ENCODE measurements at places on chromosomes 1 and 21.

GRCh38 chr1:227191607-227192006 lies 126.7 kb downstream of the CDC42BPA start:
- DNase-seq: no peak

DNA sequence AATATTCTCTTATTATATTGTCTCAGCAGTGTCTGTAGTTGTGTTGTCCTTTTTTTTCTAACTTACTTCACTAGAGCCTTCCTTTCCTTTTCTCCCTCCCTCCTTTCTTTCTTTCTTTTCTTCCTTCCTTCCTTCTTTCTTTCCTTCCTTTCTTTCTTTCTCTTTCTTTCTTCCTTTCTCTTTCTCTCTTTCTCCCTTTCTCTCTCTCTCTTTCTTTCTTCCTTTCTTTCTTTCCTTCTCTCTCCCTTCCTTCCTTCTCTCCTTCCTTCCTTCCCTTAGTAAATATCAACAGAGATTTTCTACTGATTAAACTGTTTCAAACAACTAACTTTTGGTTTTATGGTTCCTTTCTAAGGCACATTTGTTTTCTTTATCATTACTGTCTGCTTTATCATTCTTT lies 43.1 kb upstream of the PGBD5 start:
- no peak for DNase-seq

- DNase-seq: no peak
Measured at GRCh38 chr1:247966532-247967204, 1.6 kb downstream of the OR2AK2 start.

DNA sequence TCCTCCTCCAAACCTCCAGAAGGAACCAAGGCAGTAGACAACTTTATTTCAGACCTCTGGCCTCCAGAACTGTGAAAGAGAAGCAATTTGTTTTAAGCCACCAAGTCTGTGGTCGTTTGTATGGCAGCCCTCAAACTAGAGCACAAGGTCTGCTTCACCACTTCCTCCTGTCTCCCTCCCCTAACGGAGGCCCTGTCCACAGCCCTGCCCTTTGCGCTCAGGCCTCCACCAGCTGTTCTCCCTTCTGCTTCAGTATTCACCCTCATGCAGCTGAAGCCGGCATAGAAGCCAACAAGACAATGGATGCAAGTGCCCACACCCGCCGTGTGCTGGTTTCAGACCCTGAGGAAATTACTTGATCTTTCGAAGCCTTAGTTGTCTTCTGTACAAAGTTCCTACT lies 364.1 kb downstream of the HHAT start:
- DNase-seq: no peak

DNA sequence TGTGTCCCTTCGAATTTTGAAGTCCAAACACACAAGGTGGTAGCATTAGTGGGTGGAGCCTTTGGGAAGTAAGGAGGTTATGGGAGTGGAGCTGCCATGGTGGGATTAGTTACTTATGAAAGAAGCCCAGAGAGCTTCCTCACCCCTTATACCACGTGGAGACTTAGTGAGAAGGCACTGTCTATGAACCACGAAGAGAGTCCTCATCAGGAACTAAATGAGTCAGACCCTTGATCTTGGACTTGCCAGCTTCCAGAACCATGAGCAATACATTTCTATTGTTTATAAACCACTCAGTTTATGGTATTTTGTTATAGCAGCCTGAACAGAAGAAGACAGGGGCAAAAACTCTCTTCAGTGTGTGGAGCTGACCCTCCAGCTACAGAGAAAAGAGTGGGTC lies 259.3 kb upstream of the AJAP1 start:
- no peak for DNase-seq

DNA sequence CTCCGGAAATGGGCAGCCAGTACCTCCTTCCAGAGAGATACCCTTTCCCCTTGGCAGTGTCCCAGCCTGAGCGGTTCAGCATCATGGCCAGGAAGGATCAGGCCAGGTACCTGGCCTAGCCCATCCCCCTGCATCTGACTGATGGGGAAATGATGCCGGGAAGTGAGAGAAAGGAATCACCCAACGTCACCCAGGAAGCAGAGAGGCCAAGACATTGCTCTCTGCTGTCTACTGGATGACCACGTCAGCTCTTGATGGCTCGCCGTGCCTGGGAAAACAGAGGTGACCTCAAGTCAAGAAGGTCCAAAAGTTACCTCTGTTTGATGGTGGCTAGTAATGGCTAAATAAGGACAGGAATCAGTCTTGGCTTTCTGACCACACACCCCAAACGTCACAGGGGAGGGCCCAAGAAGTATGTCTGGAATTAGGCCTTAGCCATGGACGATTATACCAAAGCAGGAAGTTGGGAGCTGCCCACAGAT lies 79.0 kb downstream of the MRPL37 start:
- DNase-seq: peak; percentile 76

- no peak for DNase-seq
Measured at GRCh38 chr1:9715536-9716226, 64.2 kb downstream of the PIK3CD start.

GRCh38 chr1:244196571-244197285 lies 145.6 kb downstream of the ZBTB18 start:
- DNase-seq: no peak

- DNase-seq: no peak
Measured at GRCh38 chr1:20601129-20601825, 12.4 kb downstream of the CDA start.

DNA sequence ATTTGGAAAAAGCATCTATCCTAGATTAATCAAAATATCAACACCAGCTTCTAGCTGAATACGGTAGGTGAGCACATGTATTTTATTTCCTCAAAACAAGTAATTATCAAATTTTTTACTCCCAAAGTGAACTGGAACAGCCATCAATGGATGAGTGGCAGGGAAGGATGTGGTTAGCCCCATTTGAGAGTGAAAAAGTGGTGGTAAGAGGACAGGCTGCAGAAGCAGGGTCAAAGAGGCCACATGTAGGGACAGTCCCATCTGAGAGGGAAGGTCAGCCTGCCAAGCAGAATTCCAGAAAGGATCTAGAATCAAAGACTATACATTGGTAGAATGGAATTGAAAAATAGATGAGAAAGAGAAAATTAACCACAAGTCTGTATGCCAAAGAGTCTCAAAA lies 163.8 kb downstream of the SMYD3 start:
- DNase-seq: no peak

DNA sequence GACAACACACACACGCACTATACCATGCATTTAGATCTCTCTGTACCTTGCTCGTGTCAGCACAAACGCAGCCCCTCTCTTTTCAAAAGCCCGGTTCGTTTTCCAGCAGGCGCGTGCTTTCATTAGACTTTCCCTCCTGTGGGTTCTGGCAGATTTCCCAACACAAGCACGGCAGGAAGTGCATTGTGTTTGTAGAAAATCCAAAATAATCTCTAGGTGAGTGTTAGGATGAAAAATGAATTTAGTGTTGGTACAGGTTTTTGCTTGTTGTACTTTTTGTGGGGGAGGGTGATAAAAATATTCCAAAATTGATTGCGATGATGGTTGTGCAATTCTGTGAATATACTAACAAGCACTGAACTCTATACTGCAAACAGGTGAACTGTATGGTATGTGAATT lies 54.1 kb upstream of the POFUT2 start:
- peak; percentile 59 for DNase-seq

GRCh38 chr21:43573921-43574320 lies 85.4 kb downstream of the HSF2BP start:
- DNase-seq: no peak

DNA sequence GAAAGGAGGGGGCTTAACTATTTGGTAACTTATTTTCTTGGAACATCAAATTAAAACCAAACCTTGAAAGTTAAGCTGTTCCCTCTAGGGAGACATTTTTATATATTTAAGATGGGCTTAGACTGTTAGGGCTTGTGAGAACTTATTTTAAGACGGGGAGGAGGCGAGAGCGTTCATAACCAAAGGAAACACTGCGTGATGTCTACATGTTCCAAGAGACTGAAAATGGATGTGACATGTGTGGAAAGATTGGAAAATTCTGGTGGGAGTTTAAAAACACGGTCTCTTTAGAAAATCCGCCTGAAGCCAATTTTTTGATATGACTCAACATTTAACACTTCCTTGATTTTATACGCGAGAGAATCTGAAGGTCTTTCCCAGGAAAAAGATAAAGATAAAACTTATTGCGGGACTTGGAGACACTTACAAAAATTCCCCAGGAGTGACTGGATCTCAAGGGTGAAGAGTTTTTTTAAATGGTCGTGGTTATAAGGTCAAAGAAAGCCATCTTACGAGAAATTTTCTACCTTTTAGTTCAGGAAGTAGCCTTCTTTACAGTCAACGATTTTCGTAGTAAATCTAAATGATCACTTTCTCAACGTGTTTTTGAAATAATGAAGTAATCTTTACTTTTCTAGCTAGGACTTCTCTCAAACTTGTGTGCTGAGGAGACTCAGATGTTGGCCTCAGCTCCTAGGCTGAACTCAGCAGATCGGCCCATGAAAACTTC lies 828 bp downstream of the PNRC2 start:
- peak; percentile 54 for DNase-seq

- peak; percentile 93 for DNase-seq
Measured at GRCh38 chr1:206706298-206706791, 21.6 kb downstream of the MAPKAPK2 start.

DNA sequence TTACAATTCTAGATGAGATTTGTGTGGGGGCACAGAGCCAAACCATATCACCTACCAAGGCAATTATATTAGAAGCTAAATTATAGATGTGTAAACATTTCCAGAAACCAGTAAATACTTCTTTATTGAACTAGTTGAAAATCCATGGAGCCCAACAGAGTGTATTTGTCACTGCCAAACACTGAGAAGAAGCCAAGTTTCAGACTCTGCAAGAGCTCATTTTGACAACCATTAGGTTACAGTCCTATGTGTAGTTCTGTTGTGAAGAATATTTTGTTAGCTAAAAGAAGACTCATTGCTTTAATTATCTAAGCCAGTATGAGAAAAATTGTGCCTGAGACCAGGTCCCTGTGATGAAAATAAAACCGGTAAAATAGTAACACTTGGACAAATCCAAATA lies 358.9 kb upstream of the SGIP1 start:
- no peak for DNase-seq

- no peak for DNase-seq
Measured at GRCh38 chr1:231642618-231643017, 16.0 kb downstream of the DISC1 start.

GRCh38 chr1:203200916-203201315 lies 14.4 kb upstream of the CHI3L1 start:
- no peak for DNase-seq

GRCh38 chr21:14734191-14734590 lies 188.1 kb upstream of the SAMSN1 start:
- no peak for DNase-seq

DNA sequence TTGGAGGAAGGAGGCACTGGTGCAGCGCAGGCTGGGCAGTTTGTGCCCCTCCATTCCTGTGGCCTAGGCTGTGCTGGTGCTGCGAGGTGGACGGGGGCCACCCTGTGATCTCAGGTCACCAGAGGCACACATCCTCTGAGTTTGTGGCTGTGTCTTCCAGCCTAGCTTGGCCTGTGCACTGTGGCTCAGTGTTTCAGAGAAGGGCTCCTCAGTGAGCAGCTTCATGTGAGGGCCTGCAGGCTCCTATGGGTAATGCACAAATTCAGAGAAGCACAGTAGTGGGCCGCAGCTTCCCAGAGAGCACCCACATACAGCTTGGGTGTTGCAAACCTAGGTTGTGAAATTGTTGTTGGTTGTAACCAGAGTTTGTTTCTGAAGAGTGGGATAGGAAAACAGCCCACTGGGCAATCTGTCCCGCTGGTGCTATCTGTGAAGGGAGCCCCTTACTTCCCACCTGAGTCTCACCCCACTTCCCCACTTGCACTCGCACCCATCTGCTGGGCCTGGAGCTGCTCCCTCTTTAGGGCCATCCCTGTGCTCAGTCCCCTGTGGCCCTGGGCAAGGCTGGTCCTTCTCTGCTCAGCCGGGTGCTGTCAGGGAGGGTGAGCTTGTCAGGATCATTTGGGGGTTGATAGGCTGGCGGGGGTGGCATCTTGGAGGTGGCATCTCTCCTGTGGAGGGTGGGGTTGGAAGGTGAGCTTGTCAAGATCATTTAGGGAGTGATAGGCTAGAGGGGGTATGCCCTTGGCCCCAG lies 30.2 kb downstream of the SNAP47 start:
- no peak for DNase-seq

DNA sequence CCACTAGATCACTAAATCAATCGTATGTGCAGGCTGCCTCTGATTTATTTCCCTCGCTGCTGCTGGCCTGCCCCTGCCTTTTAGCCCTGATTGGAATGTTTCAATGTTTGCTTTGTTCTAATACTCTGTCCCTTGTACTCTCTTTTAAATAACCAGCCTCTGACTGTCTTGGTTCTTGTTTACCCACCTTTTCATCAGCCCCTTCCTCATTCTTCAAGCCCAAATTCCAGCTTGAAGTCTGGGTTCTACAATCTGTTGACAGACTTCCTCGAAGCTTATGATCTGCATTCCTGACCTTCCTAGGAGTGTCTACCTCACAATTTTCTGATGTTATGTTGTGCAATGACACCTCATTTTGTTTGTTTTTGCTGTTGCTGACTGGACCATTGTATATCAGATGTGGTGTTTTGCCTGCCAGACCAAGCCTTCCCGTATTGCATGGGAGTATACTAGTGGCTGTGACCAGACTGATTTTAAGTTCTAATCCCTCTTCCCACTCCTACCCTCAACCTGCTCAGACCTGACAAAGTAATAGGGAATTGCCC lies 46.6 kb upstream of the APOBEC4 start:
- peak; percentile 64 for DNase-seq

- DNase-seq: no peak
Measured at GRCh38 chr1:176096015-176096414, 111.1 kb downstream of the COP1 start.

DNA sequence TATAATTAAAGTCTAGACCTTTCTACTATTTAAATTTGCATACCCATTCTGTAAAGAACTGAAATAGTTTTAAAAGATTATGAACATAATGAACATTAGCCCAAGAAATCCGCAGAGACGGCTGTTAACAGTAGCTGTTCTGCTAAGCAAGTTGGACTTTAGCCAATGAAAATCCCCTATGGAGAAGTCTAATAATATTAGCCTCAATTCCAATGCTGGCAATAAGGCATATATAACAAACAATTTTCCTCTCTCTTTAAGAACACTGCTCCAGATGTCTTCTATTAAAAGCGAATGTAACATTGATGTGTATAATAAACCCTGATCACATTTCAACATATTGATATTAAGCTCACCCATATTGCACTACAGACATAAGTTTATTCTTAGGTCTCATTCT lies 221.3 kb upstream of the KCTD3 start:
- no peak for DNase-seq

DNA sequence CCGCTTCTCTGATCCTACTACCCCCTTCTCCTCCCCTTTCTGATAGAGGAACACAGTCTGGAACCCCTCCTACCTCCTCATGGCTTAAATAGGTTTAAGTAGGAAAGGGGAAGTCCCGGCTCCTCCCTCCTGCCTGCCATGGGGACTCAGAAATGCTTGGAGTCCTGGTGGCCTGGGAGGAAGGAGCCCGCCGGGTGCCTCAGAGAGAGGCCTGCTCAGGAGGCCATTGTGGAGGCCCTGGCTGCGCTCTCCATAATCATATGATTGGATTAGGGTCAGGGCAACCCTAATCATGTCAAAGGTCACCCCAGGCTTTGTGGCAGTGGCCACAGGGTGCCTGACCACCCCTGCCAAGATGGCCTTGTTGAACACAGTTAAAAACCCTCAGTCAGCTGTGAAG lies 29.0 kb downstream of the WNT3A start:
- DNase-seq: no peak

- no peak for DNase-seq
Measured at GRCh38 chr1:154865442-154866256, 4.4 kb downstream of the KCNN3 start.

- DNase-seq: peak; percentile 83
Measured at GRCh38 chr1:58763214-58763613, 20.6 kb downstream of the JUN start.
